ENCODE measurements at places on chromosomes 12 and 14.

DNA sequence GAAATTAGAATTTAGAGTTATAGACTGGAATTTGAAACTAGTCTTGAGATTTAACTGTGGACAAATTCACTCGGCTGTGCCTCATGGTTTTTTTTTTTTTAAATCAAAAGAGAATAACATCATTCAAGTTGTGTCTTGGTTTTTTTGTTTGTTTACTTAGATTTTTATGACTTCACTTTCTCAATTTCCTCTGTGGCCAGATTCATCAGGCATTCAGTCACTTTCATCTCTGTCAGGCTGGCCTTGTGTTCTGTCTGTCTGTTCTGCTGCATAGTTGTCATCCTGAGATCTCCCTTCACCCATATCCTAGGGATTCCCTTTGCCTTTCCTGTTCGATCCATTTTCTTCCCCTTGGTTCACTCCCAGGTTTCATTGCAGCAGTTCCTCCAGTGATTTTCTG is 10.0 kb downstream of the MARK3 start:
- peak; percentile 78 for DNase-seq

DNA sequence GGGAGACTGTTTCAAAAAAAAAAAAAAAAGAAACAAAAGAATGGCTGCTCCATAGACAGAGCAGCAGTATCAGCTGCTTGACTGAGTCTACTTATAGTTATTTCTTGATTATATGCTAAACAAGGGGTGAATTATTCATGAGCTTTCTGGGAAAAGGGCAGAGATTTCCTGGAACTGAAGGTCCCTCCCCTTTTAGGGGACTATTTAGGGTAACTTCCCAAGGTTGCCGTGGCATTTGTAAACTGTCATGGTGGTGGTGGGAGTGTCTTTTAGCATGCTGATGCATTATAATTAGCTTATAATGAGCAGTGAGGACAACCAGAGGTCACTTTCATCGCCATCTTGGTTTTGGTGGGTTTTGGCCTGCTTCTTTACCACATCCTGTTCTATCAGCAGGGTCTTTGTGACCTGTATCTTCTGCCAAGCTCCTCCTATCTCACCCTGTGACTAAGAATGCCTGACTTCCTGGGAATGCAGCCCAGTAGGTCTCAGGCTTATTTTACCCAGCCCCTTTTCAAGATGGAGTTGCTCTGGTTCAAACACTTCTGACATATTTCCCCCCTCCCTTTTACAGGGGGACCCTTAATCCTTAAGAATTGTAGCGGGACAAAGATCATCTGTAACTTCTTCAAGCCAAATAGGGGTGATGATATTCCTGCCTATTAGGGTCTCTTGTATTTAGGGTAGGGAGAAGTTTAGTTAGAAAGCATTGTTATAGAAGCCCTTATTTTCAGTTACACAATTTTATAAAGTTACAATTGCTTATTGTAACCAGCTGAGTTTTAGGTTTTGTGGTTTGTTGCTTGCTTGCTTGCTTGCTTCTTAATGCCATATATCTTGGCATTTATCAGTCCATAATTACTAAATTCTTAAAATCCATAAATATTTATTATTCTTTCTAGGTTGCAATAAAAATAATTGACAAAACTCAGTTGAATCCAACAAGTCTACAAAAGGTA is 42.5 kb downstream of the MARK3 start:
- DNase-seq = peak; percentile 87

- peak; percentile 50 for DNase-seq
Observed at GRCh38 chr12:124862768-124863415, 772 bp downstream of the SCARB1 start.

DNA sequence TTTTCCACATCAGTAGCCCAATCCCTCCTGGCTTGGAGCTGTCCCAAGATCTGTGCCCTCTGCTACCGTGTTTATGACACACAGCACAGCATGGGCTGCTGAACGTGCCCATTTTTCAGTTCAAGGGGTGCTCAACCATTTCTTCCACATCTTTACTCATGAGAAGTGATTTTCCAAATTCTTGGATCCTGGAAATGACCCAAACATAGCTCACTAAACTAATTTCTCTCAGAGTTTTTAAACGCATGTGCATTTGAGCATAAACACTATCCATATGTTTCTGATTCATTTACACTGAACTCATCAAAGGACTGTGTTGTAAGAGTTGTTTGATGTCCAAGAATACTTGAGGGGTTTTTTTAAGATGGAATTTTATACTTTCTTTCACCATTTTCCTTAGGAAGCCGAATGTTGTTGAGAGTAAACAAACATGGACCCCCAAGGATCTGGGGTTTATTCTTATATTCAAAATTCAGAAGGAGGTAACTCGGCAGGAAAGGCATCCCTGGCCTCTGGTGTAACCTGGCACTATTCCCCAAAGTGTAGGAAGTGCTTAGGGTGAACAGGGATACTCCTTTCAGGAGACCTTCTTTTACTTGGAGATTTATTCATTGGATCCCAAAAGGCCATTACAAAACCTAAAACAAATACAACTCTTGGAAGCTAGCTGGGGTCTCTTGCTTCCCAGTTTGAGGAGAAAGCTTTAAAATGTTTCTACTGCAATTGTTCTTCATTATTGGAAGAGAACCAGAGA is 215.0 kb downstream of the BMP4 start:
- DNase-seq = no peak

- DNase-seq = no peak
Observed at GRCh38 chr14:73237786-73238423, 599 bp downstream of the PAPLN start.

GRCh38 chr12:131084341-131085011 is 130.8 kb downstream of the ADGRD1 start:
- no peak for DNase-seq

DNA sequence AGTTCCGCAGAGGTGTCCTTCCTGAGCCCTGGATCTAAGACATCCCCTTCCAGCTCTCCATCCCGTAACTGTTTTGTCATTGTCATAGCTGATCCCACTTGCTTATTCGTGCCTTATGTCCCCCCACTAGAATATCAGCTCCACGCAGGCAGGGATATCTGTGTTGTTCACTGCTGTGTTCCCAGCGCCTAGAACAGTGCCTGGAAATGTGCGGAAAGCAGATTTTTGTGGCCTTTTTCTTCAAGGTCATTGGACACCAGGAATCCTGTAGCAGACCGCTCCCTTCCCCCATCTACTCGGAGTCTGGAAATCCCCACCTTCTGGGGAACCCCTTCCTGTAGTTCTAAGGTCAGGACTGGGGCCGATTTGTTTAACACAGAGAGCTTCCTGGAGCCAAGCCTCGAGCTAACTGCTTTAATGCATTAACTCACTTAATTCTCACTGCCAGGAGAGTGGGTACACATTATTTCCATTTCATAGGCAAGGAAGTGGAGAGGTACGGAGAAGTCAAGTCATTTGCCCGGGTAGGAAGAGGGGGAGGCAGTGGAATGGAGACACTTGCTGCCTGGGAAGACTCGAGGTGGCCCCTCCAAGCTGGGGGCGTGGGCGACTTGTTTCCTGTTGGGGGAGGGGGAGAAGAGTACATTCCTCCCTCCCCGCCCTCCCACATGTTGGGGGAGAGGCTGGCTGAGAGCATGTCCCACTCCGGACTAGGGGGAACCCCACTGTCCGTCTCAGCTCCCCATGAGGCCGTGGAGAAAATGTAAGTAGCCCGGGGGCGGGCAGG is 1.2 kb upstream of the SH2B3 start:
- DNase-seq = peak; percentile 74

GRCh38 chr12:92845329-92845728 is 83.8 kb downstream of the EEA1 start:
- no peak for DNase-seq

GRCh38 chr14:86510491-86510890 is 980.5 kb downstream of the FLRT2 start:
- no peak for DNase-seq

DNA sequence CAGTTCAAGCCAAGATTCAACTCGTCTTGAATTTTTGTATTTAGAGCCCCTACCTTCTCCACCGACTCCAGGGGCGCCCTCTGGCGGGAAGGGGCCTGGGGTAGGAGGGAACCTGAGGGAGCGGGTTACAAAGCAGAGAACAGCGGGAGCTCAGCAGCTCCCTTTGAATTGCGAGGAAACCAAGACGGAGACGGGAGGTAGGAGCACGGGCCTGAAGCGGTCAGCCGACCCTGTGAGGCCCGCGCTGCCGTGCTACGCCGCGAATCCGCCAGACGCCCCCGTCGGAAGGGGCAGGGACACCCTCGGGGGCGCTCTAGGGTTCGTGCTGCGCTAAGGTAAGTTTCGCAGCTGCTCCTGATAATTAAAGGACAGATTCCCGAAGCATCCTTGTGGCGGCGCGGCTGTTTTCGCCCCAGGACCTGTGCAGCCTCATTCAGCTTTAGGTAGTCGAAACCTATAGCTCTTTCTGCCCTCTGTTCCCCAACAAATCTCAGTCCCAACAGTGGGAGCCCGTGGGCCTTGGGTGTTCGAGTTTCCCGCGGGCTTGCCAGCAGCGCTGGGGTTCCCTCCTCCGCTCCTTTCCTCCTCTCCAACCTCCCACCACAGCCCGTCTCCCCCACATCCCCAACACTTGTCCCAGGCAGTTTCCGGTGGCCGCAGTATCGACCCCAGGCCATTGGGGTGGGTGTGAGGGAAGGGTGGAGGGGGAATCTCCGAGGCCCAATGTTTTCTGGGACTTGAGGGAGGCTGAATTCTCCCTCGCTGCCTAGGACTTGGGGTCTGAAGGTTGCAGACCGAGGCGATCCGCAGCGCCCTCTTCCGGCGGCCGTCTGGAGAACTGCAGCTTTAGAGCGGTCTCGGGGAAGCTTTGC is 5.1 kb upstream of the NKX2-1 start:
- DNase-seq = no peak

DNA sequence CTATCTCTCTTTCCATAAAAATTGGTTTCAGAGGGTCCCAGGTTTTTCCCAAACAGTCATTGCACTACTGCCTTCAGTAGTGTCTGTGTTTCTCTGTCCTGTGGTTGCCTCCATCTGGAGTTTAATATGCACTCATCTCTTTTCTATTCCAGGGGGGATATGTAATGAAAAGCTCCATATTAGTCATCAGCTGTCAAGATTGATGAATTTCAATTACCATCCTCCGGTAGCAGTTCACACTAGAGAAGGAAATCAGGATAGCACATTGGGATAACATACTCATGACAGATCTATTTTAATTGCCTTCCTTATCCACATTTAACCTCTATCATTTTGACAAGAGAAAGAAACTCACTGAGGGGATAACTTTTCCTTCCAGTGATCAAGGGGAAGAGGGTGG is 589.0 kb upstream of the SEL1L start:
- no peak for DNase-seq

DNA sequence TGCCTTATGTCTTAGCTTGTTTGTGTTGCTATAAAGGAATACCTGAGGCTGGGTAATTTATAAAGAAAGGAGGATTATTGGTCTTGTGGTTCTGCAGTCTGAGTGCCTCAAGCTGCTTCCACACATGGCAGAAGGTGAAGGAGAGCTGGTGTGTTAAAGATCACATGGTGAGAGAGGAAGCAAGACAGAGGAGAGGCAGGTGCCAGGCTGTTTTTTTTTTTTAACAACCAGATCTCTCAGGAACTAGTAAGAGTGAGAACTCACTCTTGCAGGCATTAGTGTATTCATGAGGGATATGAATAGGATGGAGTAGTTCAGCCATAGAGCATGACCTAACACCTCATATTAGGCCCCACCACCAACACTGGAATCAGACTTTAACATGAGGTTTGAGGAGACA is 123.4 kb downstream of the CMAS start:
- DNase-seq = no peak

GRCh38 chr12:6047249-6048237 is 76.9 kb downstream of the VWF start:
- DNase-seq = peak; percentile 85

DNA sequence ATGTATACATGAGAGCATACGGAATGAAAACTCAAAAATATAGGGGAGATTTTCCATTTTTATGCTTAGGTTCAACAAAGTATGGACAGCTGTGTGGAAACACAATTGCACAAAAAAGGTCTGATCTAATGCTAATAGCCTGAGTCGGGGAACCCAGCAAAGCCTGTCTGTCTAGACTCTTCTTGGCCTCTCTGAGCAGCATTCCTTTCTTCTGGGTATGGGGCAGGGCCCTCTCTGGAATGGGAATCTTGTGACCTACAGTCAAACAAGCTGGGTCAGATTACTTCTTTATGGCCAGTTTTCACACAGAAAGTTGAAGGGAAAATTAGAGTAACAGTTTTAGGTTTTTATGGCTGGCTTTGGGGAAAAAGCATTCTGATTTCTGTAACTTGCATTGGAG is 534.0 kb upstream of the LMO3 start:
- no peak for DNase-seq

GRCh38 chr14:72098210-72098609 is 166.0 kb downstream of the RGS6 start:
- no peak for DNase-seq

- DNase-seq = no peak
Observed at GRCh38 chr14:72925815-72926291, 411 bp upstream of the DCAF4 start.

- DNase-seq = no peak
Observed at GRCh38 chr12:67531051-67531450, 117.5 kb upstream of the DYRK2 start.

DNA sequence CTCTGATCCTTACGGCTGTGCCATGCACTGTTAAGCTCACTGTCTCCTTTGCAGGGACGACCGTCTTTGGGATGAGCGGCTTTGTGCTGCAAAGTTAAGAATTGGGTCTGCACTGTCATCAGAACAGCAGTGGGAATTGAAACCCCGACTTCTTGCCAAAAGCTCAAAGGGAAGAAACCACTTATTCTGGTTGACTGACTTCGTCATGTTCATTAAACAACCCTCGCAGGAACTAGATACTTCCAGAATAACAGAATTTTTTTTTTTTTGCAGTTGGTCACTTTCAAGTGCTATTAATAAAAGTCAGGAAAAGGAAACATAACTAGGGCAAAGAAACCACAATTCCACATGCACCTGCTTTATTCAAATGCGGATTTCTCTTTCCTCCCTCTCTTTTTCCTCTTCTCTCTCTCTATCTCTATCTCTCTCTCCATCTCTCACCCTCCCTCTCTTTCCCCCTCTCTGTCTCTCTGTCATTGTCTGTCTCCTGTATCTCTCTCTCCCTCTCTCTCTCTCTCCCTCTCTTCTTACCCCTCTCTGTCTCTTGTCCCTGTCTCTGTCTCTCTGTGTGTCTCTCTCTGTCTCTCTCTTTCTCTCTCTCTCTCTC is 12.3 kb upstream of the GLT1D1 start:
- no peak for DNase-seq

DNA sequence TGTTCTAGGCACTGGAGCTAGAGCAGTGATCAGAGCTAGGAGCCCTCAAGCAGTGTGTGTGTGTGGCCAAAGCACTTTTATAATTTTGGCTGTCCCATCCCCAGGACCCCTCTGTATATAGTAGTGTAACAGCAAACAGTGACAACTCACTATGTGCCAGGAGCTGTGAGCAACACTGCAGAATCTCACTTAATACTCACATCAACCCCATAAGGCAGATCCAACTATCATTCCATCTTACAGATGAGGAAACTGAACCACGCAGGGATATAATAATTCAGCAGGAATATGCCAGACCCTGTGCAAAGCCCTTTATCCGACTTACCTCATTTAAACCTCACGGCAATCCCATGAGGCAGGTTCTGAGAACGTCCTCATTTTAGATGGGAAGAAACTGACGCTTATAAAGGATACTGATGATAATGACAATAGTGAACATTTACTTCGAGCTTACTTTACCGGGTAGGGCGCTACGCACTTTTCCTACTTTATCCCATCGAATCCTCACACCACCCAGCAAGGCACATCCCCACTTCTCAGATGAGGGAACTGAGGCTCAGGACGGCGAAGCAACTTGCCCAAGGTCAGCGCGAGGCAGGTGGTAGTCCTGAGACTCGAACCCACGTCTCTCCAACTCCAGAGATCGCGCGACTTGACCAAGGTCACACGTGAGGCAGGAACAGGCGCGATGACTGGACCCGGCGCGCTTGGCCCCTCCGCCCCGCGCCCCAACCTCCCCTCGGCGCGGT is 687 bp downstream of the RAB35 start:
- DNase-seq = no peak

GRCh38 chr12:115233891-115234543 is 550.0 kb upstream of the TBX3 start:
- no peak for DNase-seq
